ENCODE measurements at places on chromosomes 4 and X.

GRCh38 chr4:77960367-77960766 is 96.8 kb upstream of the FRAS1 start:
- no peak for DNase-seq

GRCh38 chr4:185086053-185086452 is 57.0 kb upstream of the SLC25A4 start:
- DNase-seq: peak; percentile 3

- DNase-seq: no peak
These were observed 146.6 kb downstream of the AASDH start for GRCh38 chr4:56240554-56241174.

DNA sequence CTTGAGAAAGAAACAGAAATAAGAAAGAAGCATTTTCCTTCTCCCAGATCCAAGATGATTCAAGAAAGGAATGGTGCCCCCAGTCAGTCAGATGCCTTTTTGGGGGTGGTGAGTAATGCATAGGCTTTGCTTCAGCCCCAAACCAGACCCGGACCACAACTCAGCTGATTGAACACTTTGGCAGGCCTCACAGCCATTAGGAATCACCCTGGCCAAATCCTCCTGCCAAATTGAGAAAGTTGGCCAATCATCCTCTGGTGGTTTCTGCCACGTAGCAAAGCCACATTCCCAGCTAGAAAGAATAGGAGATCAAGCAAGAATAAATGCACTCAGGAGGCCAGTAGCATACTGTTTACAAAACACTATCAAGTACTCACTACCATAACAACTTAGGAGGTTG is 33.7 kb downstream of the FRMD7 start:
- DNase-seq: peak; percentile 22

- no peak for DNase-seq
These were observed 39.0 kb upstream of the CD99 start for GRCh38 chrX:2652106-2652505.

DNA sequence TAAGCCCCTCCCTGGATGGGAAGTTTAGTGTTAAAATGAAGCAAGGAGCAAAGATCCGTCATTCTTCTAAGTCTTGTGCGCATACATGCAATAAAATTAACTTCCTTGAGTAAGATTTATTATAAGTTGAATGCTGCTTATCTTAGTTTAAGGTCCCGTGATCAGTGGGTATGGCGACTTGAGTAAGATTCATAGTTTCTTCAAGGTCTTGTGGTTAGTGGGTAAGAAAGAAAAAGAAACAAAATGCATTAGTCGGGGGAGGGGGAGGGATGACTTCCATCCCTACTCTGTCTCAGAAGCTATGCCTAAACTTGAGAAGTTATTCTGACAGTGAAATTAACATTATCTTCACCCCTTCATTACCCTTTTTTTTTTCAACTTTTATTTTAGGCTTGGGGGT is 127.3 kb upstream of the MAGEB16 start:
- no peak for DNase-seq

GRCh38 chrX:133908223-133908955 is 77.0 kb downstream of the GPC3 start:
- DNase-seq: peak; percentile 88
